ENCODE measurements at places on chromosomes 4 and X.

DNA sequence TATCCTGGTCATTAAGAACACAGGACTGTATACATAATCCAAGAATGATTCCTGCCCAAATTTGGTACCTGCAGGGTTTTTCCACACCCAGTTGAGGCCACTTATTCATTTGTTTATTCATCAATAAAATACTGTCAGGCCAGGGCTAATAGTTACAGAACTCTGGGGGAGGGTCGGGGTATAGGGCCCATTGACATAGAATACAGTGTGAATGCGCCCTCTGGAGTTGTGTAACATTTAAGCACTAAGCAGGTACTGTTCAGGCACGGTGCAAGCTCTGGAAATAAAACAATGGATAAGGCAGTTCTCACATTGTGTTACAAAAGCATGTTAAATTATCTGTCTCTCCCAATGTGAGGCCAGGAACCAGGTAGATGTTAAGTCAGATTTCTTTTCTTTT is 30.8 kb upstream of the LRBA start:
- DNase-seq, result no peak

DNA sequence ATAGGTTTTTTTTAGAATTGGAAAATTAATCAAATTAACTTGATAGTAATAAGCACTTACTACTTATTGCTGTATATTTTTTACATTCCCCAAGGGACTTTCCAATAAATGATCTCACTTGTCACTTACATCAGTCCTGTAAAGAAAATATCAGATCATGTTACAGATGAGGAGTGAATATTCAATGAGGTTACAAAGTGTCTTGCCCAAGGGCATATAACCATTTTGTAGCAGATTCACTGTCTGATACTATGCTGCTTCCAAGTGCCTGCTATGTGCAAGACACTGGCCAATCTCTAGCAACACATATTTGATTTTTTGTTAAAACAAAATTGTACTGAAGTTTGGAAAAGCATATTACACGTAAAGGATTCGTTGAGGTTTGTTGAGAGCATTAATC is 1287.7 kb downstream of the FAM133A start:
- no peak for DNase-seq

DNA sequence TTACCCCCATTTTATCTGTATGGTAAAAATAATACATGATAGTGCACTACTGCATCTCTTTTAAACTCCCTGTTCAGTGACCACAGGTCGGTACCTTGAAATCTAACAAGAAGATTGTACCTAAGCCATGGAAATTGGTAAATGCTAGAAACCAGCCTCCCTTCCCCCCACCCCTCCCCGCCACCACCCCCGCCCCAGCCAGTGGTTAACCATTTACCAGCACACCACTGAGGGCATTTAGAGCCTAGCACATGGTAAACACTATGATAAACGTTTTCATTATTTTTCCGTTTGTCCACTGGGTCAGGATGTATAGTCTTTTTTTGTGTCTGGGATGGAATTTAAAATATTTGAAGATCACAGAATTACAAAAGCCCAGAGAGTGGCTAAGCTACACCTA is 703 bp upstream of the FTSJ1 start:
- DNase-seq, result no peak

DNA sequence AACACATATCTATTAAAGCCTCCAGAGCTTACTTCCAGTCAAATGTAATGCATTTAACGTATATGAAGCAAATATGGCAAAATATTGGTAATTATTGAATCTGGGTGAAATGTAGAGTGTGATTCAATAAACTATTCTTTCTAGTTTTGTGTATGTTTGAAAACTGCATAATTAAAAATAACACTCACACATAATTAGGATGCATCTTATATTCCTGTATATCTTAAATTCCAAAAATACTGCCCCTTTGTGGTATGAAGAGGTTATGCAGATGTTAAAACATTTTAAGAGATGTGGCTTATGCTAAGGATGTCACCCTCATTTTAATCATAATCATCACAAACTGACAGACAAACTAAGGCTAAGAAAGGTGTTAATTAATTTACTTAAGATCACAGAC is 182.9 kb downstream of the COX18 start:
- DNase-seq, result no peak

- no peak for DNase-seq
These were observed 198.6 kb downstream of the MAGEB5 start for GRCh38 chrX:26414534-26414933.

- no peak for DNase-seq
These were observed 442.9 kb upstream of the RASGEF1B start for GRCh38 chr4:81914623-81915022.

DNA sequence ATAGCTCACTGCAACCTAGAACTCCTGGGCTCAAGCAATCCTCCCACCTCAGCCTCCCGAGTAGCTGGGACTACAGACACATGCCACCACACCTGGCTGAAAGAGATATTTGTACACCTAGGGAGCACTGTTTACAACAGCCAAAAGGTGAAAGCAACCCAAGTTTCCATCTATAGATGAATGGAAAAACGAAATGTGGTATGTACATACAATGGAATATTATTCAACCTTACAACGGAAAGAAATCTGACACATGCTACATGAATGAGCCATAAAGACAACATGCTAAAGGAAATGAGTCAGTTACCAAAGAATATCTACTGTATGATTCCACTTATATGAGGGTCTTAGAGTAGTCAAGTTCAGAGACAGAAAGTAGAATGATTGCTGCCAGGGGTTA is 52.2 kb downstream of the ABCG2 start:
- no peak for DNase-seq

- DNase-seq, result no peak
These were observed 35.1 kb downstream of the PIGG start for GRCh38 chr4:534101-534575.

DNA sequence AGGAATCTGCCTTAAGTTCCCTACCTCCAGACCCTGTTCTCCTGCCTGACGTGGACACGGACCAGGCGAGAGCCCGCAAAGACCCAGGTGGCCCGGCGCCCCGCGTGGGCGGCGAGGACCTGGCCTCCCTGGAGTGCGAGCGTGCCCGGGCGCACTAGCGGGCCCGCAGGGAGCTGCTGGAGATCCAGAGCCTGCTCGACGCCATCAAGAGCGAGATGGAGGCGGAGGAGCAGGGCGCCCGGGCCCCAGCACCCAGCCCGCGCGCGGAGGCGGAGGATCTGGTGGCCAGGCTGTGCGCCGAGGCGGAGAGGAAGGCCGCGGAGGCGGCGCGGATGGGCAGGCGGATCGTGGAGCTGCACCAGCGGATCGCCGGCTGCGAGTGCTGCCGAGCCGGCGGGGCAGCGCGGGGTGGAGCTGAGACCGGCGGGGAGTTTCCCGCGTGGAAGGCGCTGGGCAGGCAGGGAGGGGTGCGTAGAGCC is 18.2 kb downstream of the MRFAP1 start:
- peak; percentile 52 for DNase-seq

- peak; percentile 60 for DNase-seq
These were observed 138.7 kb downstream of the ELOVL6 start for GRCh38 chr4:110059556-110060191.

DNA sequence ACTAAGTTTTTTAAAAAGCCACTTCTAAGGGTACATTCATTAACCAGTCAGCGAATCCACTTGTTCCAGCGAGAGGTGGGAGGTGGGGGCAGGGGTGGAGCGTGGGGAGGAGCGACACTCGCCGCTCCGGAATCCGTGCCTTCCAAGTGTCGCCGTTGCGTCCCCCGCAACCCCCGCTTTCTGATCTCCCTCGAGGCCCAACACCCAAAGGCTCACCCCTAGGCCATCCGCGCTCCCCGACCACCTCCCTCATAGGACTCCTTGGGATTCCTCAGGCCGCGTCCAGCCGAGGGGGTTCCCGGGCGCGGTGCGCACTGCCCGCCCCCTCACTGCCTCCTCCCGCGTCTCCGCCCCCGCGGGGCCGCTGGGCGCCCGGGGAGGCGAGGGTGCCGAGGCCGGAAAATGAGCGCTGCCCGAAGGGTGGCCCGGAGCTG is 108.1 kb upstream of the STOX2 start:
- DNase-seq, result no peak

- no peak for DNase-seq
These were observed 5.7 kb downstream of the SLC6A8 start for GRCh38 chrX:153693216-153694086.

DNA sequence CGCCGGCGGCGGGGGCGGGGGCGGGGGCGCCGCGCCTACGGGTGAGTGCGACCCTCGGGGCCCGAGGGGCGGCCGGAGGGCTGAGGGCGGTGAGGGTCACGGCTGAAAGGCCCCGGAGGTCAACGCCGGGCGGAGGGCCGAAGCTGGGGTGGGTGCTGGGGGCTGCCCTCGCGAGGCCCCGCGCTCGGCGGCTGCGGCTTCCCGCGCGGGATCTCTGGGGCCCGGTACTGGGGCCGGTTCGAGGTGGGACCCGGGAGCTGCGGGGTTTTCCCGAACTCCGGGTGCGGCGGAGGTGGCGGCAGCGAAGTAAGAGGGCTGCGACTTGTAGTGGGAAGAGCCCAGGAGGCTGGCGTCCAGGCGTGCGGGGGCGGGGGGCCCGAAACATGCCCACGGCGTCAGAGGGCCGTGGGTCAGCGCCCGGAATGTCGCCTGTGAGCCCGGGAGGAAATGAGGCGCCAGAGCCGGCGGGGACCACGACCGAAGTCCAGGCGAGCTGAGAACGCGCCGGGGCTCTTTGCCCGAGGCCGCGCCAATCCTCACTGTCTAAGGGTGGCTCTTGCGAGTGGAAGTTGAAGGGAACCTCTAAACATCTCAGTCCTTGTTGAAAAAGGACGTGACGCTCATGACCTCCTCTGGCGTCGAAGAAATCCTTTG is 407 bp downstream of the IL13RA1 start:
- DNase-seq, result peak; percentile 37

All from fibroblast of gingiva (primary cell).